ENCODE measurements at places on chromosomes 1 and 21.

- no peak for DNase-seq
Measured at GRCh38 chr21:28541371-28542112, 451.1 kb downstream of the LTN1 start.

- no peak for DNase-seq
Measured at GRCh38 chr1:85142753-85143152, 58.1 kb downstream of the SYDE2 start.

- no peak for DNase-seq
Measured at GRCh38 chr21:39564200-39564599, 48.5 kb upstream of the B3GALT5 start.

DNA sequence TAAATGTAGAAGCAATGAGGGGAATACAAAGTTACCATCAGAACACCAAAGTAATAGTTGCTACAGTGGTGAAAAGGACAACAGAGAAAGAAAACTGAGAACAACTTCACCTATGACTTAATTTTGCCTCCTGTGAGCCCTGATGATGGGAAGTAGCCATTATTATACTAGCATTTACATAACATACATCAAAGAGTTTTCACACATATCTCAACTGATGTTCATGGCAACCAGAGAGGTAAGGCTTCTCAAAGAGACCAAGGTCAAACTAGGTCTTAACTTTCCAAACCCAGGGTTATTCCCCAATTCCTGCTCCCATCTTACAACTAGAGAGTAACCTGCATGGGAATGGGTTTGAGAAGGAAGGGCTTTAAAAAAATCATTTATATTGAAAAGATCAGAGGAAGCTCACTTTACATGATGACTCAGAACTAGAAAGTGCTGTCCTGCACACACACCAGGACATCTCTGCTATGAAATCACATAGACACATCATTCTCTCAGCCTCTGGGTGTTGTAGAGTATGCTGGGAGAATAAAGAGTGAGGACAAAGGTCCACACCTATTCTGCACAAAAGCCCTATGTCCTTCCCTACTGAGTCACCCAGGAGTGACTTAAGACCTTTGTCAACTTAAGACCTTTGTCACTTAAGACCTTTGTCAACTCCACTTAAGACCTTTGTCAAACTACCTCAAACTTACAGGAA lies 179.7 kb downstream of the TNFSF18 start:
- DNase-seq, result no peak

DNA sequence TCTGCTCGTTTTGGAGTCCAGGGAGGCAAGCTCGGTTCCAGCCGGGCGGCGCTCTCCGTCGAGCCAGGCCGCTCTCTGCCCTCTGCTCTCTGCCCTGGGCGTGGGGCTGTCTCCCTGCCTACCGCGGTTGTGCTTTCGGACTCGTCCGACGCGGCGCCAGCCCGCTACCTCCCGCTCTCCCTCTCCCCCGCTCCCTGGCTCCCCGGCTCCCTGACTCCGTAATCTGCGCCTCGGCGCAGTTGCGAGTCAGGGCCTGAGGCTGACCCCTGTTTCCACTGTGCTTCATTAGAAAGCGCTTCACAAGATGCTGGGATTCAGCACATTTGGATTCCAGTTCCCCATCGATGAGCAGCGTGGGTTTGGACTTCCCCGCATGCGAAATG lies 2.2 kb downstream of the SOX13 start:
- DNase-seq, result no peak

- DNase-seq, result no peak
Measured at GRCh38 chr1:36739703-36740289, 257.1 kb upstream of the CSF3R start.

DNA sequence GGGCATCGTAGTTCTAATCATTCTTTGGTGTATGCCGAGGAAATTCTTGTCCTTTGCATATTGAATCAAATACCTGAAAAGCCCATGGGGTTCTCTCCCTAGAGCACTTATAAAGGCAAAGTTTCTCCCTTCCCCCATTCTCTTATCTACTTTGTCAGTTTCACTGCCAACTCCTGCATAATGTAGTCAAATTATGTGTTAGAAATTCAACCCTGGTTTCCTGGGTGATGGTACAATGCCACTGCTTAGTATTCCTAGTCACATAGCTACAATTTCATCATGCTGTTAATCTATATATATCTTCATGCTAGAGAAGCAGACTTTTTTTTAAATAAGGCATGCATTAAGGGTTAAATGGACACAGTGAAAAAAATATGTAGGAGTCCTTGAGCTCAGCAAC lies 119.0 kb downstream of the PDE4B start:
- DNase-seq, result no peak

DNA sequence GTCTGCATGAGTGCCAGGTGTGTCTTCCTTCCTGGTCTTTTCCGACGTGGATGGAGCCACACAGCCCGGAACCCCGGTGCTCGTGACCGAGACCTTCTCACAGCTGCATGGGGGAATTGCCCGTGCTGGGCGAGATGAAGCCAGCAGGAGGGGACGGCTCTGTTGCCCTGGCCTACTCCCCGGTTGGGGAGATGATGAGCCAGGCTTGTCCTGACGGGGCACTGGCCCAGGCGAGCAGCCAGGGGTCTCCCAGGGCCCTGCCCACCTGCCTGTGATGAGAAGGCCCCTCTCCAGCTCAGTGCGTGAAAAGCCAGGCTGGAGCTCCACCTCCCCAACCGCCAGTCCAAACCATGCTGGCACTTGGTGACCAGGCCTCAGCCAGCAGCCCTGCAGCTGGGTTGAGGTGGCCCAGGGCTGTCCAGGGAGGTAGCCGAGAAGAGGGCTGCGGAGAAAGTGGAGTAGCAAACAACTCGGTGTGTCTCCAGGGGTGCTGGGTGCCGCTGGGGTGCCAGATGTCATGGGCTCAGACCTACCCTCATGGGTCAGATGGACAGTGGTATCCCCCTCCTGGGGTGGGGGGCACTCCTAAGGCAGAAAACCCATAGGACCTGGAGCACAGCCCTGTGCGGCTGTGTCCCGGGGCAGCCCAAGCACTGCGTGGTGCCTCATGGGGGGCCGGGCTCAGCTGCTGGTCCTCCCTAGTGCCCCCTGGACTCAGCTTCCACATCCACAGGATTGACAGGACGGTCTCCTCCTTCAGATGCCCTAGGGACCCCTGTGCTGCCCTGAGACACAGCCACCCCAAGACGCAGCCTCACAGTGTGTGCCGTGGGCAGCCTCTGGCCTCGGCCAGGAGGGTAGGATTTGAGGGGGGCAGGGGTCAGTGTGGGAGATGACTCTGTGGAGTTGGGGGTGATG lies 26.1 kb downstream of the PRDM16 start:
- no peak for DNase-seq

- DNase-seq, result no peak
Measured at GRCh38 chr1:71660411-71660810, 579.6 kb upstream of the ZRANB2 start.

GRCh38 chr1:21742578-21742977 lies 40.4 kb downstream of the USP48 start:
- no peak for DNase-seq

GRCh38 chr1:40980068-40980452 lies 564 bp downstream of the CTPS1 start:
- no peak for DNase-seq

DNA sequence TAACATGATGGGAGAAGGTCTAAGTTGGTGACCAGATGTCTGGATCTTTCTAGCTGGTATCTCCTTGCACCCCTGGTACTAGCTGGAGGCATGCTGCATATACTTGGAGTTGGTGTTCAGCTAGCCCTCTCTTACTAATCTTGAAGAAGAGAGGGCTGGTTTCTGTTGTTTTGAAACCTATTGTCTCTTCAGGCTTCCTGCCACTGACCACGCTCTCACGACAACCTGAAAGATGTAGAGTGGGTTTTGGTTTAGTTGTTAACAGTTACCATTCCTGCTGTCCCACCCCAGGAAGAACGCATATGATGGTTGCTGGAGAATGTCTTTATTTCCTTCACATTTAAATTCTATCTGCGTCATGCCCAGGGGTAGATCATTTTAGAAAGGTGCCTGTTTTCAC lies 3.6 kb downstream of the MAN1C1 start:
- no peak for DNase-seq

DNA sequence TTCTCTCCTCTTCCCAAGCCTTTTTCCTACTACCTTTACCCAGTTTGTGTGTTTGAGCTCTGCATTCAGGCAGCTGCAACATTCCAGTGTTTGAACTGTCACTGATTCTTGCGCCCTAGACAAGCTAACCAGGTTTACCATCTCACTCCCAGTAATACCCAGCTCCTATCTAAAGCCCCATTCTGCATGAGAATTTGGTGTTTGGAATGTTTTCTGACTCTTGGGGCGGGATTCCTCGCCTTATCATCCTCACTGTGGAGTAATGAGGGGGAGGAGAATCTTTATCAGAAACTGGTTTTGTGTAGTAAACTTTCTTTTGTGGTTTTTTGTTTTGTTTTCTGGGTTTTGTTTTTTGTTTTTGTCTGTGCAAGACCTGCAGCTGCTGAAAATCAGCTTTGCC lies 36.5 kb downstream of the NCF2 start:
- no peak for DNase-seq

DNA sequence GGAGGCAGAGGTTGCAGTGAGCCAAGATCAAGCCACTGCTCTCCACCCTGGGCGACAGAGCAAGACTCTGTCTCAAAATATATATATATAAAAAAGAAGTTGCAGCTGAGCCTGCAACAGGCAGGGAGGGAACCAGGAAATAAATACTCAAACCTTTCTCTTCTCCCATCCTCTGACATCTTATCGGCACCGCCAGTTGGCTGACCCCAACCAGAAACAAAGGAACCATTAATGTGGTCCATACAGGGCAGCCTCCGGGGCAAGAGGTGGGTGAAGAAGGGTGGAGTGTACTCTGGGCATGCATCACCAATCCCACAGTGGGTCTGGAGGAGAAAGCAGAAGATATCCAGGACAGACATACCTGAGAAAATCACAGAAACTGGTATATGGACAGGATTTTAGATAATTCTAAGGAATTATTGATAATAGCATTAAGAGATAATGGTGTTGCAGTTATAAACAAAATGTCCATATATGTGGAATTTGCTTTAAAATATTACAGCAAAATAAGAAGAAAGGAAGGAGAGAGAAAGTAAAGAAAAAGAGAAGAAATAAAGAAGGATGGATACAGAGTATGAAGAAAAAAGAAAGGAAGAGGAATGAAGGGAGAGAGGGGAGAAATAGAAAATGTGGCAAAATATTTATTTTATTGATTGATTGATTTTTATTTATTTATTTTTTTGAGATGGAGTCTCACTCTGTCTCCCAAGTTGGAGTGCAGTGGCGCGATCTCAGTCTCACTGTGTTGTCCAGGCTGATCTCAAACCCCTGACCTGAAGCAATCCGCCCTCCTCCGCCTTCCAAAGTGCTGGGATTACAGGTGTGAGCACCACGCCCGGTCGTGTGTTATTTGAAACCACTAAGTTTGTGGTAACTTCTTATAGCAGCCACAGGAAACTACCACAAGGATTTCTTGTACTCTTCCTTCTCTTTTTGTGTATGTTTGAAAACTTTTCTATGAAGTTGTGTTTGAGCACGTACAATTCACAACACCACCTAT lies 4.1 kb upstream of the PTAFR start:
- DNase-seq, result no peak

DNA sequence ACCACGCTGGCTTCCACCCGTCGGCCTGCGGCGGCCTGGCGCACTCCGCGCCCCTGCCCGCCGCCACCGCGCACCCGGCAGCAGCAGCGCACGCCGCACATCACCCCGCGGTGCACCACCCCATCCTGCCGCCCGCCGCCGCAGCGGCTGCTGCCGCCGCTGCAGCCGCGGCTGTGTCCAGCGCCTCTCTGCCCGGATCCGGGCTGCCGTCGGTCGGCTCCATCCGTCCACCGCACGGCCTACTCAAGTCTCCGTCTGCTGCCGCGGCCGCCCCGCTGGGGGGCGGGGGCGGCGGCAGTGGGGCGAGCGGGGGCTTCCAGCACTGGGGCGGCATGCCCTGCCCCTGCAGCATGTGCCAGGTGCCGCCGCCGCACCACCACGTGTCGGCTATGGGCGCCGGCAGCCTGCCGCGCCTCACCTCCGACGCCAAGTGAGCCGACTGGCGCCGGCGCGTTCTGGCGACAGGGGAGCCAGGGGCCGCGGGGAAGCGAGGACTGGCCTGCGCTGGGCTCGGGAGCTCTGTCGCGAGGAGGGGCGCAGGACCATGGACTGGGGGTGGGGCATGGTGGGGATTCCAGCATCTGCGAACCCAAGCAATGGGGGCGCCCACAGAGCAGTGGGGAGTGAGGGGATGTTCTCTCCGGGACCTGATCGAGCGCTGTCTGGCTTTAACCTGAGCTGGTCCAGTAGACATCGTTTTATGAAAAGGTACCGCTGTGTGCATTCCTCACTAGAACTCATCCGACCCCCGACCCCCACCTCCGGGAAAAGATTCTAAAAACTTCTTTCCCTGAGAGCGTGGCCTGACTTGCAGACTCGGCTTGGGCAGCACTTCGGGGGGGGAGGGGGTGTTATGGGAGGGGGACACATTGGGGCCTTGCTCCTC lies 1.9 kb downstream of the OLIG2 start:
- DNase-seq, result no peak

GRCh38 chr1:68800182-68800581 lies 303.3 kb upstream of the DEPDC1 start:
- no peak for DNase-seq

DNA sequence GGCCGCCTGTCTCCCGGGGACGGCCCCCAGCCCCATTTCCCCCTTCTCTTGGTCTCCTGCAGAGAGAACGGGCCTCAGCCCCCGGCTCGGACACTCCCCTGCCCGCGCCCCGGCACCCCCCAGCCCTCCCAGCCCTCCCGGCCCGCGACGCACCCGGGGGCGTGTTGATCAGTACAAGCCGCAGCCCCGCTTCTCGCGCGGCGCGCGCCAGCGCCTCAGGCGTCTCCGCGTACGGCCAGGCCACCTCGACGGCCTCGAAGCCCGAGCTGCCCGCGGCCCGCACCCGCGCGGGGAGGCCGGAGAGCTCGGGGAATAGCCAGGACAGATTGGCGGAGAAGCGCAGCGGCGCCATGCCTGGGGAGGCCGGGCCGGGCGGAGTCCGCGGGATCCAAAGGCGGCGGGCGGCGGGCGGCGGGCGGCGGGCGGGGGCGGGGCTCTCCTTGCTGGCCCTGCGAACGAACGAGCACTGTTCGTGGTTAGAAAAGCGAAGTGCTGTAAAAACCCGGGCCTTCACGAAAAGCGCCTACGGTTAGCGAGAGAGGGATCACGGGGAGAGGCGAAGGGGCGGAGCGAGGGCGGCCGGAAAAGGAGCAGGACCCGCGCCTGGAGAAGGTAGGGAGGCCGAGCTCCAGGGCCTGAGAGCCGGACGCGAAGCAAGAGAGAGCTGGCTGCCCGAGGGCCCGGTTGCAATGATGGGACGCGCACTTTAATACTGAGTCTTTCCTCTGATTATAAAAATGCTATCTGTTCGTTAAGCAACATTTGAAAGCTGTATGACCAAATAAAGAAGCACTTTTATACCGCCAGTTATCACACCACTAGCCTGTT lies at the start of gene HYI:
Gene HYI, minus strand, starts transcription at position 490 of the 828 bp plus-strand sequence. Its CDS starts 138 bp downstream, at position 352.
- peak; percentile 38 for DNase-seq

GRCh38 chr1:1373815-1374588 lies 1.0 kb downstream of the AURKAIP1 start:
- DNase-seq, result no peak

GRCh38 chr1:228206582-228207351 lies 1.1 kb upstream of the OBSCN start:
- DNase-seq, result no peak

- DNase-seq, result no peak
Measured at GRCh38 chr1:46174448-46175231, at the start of gene TSPAN1. Gene TSPAN1 (plus strand): TSS chr1:46175087. CDS start chr1:46181108, 6,021 bp downstream.

- no peak for DNase-seq
Measured at GRCh38 chr1:186375929-186376319, 286 bp downstream of the ODR4 start.

Data from T-helper 17 cell (primary cell).